ENCODE measurements at places on chromosomes 3 and 15. TPM values are rescaled to one million over a fixed set of nuclear protein-coding genes. Genes with fewer than 3 reads are reported as not detected.

GRCh38 chr15:75356006-75356405 is 9.2 kb downstream of the NEIL1 start:
- DNase-seq: no peak

- no peak for DNase-seq
These were observed 911 bp upstream of the AZI2 start for GRCh38 chr3:28349469-28350000.

DNA sequence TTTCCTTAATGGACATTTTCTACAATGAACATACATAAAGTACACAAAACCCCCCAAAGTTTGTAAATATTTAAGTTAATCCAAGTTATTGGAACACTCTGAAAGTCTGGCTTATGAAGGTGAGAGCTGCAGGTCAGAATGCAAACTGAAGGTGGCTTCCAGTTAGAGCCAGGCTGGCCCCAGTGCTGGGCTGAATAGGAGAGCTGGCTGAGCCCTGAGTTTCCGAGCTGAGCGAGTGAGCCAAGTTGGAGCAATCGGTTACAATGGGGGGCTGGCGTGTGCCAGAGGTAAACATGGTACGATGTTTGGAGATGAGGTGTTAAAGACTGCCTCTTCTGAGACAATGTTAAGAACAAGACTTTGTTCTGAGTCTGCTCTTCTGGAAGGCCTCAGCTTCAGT is 230.8 kb upstream of the MCTP2 start:
- DNase-seq: no peak

Gene CHST14
- 29.1 TPM for total RNA-seq

- DNase-seq: no peak
These were observed 452.8 kb downstream of the NAALADL2 start for GRCh38 chr3:175311946-175312345.

- no peak for DNase-seq
These were observed 1331.8 kb upstream of the GBE1 start for GRCh38 chr3:83093222-83093572.

- no peak for DNase-seq
These were observed 51.7 kb downstream of the EIF4E3 start for GRCh38 chr3:71673486-71673885.

DNA sequence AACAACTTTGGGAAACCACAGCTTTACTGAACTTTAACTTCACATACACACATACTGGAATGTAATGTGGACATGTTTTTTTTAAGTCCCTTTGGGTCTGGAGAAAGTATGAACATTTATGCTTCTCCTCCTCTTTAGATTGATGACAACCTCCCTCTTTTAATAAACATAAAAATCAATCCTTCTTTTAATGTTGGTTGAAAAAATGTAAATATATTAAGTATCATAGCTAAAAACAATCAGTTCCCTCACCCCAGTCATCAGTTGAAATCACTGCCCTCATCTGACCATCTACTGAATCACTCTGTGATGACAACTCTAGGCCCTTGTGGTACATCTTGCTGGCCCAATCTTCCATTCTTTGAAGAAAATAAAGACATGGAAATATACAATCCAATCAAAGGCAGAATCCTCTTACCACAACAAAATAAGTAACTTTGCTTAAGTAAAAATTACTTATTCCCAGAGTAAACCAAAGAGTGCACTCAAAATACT is 6.4 kb downstream of the AAGAB start:
- no peak for DNase-seq

GRCh38 chr15:55394694-55395093 is 13.5 kb downstream of the CCPG1 start:
- DNase-seq: no peak

Gene ATP10A
- 0.07 TPM for total RNA-seq

Gene KNG1
- total RNA-seq: not detected

- DNase-seq: no peak
These were observed 187.2 kb downstream of the SHQ1 start for GRCh38 chr3:72661115-72661457.

Gene SSUH2
- 0.57 TPM for total RNA-seq

- no peak for DNase-seq
These were observed 330.2 kb downstream of the TIGIT start for GRCh38 chr3:114624047-114624445.

Gene GPR62
- total RNA-seq: 0.12 TPM

DNA sequence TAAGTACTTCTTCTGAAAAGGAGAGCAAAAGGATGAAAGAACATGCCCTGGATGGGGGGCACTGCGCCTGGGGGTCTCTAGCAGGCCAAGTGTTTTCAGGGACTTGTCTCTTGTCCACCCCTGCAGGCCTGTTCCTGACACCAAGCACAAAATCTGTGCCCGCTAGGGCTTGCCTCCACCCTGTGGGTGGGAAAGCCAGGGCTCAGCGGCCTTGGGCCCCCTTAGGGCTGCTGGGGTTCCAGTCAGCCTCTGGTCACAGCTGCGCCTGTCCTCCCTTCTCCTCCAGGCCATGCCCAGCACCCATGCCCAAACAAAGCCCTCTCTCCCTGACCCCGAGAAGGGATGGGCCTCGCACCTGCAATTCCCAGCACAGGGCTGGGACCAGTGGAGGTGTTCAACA is 71.1 kb upstream of the TRPM1 start:
- DNase-seq: no peak

Gene CCR9
- not detected for total RNA-seq

GRCh38 chr15:62858343-62858742 is 184.2 kb upstream of the TPM1 start:
- no peak for DNase-seq

GRCh38 chr3:32857921-32858320 is 40.1 kb downstream of the TRIM71 start:
- DNase-seq: no peak

GRCh38 chr3:67678665-67679064 is 24.3 kb upstream of the SUCLG2 start:
- DNase-seq: no peak

All from progenitor cell of endocrine pancreas (in vitro differentiated cells).